ENCODE measurements at places on chromosomes 6 and 20.

GRCh38 chr20:11120431-11120830 lies 446.6 kb upstream of the JAG1 start:
- no peak for DNase-seq

DNA sequence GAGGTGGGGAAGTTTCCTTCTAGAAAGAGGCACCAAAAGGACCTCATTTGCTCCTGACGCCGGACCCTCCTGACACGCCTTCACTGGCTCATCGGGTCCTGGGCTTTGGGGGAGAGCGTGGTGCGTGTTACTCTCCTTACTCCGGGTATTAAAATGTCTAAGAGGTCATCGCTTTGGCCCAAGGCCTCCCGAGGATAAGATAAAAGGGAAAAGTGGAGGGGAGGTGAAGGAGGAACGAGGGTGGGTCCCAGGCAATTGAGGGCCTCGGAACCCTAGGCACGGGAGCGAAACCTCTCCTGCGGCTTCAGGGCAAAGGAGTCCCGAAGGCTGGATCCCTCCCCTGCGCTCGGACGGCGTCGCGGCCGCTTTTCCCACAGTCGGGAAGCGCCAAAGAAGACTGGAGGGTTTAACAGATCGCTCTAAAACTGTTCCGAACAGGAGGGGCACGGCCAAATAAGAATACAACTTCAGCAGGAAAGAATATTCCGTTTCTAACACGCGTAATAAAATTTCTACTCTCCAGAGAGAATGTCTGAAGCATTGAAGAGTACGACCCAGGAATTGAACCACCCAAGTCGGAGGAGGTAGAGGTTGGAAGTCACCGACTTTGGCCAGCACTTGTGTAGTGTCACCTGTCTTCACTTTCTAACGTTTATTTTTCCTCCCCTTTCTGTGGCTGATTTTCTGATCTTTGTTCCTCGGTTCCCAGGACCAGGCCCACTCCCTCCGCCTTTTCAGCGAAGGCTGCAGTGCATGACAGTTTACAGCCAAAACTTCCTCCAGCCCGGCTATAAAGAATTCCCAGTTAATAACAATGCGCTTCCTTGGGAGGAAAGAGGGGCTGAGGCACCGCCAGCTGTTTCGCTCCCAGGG lies 2.1 kb upstream of the TBXT start:
- no peak for DNase-seq

DNA sequence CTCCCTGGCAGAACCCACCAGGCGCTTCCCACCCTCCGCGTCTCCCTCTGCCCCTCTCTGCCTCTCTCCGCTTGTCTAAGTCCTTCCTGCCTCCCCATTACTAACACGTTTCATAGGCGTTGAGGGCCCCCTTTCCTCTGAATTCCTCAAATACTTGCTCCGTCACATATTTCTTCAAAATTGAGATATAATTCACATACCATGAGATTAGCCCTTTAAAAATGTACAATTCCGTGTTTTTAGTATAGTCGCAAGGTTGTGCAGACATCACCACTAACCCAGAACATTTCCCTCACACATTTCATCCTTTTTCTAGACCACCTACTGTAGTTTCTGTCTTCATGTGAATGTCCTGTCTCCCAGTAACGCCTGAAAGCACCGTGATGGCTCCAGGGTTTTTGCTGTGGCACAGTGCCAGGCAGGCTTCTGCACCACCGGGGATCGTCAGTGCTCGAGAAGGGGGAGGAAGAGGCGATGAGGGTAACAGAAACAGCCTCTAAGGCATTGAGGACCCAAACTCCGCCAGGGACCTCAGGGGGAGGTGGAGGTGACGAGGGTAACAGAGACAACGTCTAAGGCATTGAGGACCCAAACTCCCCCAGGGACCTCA lies 141.9 kb upstream of the SNX9 start:
- no peak for DNase-seq

- no peak for DNase-seq
Measured at GRCh38 chr6:4586469-4586859, 189.7 kb upstream of the CDYL start.

DNA sequence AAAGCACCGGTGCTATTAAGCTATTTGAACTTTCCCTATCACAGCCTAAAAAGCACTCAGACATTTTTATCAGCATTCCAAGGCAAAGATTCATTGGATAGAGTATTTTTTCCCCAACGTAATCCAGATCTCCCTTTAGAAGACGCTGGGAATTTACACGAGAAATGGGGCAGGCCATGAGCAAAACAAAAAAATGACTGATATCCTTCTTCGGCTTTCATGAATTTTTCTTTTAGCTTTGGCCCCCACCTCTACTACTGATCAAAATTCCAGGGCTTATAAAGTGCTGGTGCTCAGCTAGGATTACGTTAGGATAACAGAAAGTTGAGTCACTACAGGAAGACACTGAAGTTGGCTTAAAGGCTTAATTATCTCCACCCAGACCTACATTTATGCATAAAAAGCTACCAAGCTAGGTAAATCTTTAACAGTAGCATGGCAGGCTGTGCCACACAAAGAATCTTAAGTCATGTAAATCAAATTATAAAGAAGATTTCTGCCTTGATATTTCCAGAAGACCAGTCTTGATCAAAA lies 418.5 kb upstream of the BTBD3 start:
- DNase-seq: no peak

- no peak for DNase-seq
Measured at GRCh38 chr6:145531822-145532221, 203.5 kb downstream of the EPM2A start.

DNA sequence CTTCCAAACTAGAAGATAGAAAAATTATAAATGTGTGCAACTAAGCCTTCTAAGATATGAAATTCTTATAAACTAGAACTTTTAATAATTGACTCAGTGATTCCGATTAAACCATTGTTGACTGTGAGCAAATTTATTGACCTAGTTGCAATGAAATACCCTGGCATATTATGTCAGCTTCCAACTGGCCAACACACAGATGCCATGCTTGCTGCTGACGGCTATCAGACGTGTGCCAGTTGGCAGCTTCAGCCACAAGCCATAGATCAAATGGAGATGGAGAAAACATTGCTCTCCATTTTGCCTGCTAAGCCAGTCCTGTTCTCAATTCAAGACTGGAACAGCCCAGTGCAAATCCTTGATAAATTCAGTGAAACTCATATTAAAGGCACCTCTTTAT lies 101.7 kb upstream of the HDGFL1 start:
- no peak for DNase-seq

DNA sequence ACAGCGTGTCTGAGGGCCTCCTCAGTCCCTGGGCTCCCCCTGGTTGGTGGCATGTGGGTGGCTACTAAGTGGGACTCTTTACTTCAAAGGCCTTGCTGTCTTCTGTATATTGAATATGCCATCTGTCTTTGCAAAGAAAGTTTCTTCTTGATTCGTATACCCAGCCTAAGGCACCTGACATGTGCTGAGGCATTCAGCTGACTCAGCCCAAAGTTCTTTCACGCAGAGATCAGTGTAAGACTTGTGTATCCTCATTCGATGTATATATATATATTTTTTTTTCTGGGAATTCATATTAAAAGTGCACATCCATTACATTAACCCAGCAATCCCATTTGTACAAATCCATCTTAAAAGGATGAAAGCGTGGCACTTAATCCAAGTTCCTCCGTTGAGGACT lies 115.1 kb upstream of the PMEPA1 start:
- DNase-seq: no peak

GRCh38 chr20:45924391-45925261 lies 9.9 kb upstream of the PCIF1 start:
- no peak for DNase-seq

DNA sequence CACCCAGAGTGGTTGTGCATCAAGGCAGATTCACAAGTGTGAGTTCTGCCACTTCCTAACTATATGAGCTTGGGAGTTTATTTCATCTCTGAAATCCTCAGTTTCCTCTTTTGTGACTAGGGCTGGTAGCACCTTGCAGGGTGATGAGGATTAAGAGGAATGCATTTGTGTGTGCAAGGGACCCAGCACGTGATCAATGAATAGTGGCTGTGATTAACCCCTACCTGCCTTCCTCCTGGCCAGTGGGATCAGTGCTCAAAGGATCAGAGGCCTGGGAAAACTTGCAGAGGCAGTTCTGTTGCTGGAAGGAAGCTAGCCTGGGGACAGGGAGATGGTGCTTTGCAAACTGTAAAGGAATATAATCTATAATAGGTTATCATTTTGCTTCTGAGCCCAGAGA lies 7.3 kb downstream of the SDC4 start:
- no peak for DNase-seq

GRCh38 chr6:170034294-170034693 lies 256.6 kb downstream of the DLL1 start:
- no peak for DNase-seq

GRCh38 chr6:106617302-106617701 lies 12.0 kb downstream of the RTN4IP1 start:
- DNase-seq: no peak

DNA sequence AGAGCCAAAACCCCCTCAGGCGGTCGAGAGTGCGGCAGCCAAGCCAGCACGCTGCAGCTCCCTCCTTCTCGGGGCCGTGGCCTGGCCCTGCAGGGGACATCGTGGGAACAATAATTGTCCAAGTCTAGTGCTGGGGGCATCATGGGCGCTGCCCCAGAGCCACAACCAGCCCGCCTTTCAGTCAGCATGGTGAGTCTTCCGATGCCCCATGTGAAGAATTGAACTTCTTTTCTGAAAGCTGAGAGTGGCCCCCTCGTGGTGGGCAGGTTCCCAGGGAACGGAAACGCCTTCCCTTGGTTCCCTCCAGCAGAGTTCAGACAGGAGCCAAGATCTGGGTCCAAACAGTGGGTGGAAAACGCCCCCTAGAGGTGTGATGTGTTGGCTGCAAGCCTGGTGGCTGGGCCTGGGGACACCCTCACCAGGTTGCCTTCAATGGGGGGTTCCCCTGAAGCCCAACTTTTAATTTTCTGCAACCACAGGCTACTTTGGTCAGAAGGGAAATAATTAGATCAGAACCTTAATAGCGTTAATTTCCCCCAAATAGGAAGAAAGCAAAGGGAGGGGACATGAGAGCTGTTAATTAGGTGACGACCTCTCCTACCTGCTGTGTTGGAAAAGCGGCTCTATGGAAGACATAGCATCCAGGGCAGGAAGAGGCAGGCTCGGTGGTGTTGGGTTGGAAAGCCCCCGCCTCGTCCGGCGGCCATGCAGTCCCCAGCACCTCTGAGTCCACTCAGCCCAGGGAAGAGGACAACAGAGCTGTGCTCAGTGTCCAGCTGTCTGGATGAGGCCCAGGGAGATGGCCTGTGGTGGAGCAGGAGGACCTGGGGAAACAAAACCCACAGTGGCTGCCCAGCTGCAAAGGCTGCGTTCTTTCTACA lies 4.7 kb upstream of the MRGBP start:
- DNase-seq: peak; percentile 57

- no peak for DNase-seq
Measured at GRCh38 chr20:57142667-57143066, 123.8 kb downstream of the BMP7 start.

DNA sequence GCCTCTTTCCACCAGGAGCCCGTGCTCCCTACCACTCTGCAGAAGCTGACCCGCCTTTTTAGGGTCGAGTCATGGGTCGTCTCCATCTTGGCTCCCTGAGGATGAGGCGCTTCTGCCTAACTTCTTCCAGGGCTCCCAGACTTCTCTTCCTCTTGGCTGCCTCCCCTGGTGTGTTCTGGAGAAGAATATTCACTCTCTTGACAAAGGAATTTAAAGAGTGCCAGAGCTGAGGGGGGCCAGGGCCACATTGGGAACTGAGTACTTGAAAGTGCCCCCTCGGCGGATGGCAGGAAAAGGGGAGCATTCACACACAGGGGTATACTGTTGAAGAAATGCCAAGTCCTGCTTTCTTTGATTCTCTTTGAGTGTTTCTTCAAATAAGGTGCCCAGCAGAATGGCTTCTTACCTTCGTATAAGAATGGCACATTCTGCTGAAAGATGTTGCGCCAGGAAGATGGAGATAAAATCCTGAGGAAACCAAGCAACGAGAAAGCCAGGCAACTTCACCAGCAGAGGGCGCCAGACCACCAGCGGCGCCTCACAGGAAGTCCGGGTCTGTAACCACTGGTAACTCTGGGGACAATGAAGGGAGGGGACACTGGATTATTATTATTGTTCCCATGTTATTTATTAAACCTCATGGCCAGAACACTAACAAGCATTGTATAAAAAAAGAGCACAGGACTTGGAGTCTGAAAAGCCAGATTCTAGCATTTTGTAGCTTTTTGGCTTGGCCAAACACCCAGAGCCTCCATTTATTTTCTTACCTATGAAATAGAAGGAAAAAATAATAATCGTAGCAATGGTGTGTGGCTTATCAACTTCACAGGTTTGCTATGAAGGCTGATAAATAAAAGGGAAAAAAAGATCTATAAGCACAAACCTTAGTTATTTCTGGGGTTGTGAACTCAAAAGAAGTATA lies 176.7 kb downstream of the HACE1 start:
- DNase-seq: peak; percentile 58

DNA sequence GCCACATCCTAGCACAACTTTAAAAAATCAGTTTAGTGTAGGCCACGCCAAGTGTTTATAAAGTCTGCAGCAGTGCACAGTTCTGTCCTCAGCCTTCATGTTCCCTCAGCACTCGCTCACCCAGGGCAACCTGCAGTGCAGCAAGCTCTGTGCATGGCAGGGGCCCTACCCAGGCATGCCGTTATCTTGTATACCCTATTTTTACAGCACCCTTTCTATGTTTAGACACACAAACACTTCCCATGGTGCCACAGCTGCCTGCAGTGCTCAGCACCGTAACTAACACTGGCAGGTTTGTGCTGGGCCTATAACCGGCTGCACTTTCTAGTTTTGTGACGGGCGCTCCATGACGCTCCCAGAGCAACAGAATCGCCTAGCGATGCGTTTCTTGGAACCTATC lies 43.8 kb downstream of the ZBTB46 start:
- DNase-seq: no peak

- no peak for DNase-seq
Measured at GRCh38 chr6:144659202-144660182, 374.4 kb downstream of the UTRN start.

DNA sequence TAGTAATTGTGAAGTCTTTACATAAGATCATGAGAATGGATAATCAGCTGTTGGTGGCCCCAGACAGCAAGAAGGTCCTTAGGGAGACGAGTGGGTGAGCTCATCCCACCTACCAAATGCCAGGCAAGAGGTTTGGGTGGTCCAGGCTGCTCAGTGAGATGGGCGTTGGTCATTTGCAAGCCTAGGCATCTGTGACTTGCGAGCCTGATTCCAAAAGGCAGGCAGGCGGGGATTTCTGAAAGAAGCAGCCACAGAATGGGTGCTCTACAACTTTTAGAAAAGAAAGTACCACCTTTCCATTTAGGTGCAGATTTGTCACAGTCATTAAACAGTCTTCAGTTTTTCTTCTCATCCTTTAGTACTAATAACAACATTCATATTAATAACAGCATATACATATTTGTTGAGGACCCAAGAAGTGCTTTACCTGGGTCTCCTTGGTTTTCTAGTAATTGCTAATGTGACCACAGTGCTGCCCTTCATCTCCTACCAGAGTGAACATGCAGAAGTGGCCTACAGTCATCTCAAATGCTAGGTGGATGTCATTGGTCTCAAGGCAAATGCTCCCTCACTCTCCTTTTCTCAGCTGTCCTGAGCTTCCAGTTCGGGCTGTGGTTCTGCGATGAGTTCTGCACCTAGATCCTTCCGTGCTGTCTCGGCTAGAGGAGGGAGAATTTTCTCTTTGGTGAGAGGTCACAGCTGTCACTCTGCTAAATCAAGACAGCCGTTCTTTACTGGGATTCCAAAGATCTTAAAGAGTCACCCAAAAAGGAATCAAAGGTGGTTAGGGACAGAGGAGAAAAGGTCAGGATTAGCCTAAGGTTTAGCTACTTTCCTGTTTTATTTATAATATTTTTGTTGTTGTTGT lies 2.7 kb downstream of the WRNIP1 start:
- DNase-seq: no peak

GRCh38 chr6:29924287-29924686 lies 18.0 kb upstream of the HLA-A start:
- no peak for DNase-seq

GRCh38 chr6:166714187-166714510 lies 87.1 kb upstream of the RPS6KA2 start:
- DNase-seq: no peak
